ENCODE measurements at places on chromosomes 7 and 10. TPM values are rescaled to one million over a fixed set of nuclear protein-coding genes. Genes with fewer than 3 reads are reported as not detected.
A peak's percentile ranks its signal among the peaks of the same experiment; 100 is the strongest.

DNA sequence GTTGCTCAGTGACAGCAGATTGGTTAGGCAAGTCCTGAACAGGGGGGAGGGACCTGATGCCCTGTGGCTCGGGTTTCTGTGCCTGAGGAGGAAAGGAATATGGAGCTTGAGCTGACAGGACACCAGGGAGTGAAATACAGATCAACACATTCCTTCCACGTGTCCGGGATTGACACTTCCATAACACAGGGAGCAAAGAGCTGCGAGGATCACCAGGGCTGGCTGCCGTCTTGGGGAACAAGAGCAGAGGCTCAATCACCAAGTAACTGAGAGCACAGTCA, 36.7 kb upstream of the EFCAB10 start:
- no peak for DNase-seq

DNA sequence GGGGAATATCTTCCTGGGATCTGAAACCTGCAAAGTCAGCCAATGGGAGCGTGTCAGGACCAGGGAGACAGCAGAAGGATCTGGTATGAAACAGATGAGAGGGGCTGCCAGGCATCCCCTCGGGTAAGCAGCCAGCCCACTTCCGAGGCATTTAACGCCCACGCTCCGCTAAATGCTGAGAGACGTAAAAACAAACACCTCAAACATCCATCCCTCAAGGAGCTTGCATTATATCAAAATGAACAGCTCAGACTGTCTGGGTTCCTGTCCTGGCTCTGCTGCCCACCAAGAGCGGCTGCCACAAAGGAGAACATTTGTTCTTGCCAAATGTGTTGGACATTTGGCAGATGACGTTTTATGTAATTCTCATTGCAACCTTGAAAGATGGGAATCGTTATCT, 7.0 kb upstream of the SERPINE1 start:
- no peak for DNase-seq

GRCh38 chr7:32677593-32677992, 182.3 kb downstream of the AVL9 start:
- DNase-seq = no peak

DNA sequence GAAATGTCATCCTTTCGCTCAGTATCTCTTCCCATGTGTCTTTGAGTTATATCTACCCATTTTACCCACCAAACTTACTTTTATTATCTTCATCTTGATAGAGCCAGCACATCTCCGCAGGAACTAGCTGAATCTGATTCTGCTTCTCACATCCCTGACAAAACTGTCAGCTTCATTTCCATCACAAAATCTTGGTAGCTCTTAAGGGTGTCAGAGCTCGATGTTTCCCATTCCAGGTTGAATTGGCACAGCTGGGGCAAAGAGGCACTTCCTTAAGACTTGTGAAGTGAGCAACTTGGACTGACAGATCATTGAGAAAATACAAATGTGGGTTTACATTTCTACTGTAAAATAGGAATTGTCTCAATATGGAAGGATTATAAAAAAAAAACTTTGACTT, 434.5 kb downstream of the SUGCT start:
- DNase-seq = no peak

DNA sequence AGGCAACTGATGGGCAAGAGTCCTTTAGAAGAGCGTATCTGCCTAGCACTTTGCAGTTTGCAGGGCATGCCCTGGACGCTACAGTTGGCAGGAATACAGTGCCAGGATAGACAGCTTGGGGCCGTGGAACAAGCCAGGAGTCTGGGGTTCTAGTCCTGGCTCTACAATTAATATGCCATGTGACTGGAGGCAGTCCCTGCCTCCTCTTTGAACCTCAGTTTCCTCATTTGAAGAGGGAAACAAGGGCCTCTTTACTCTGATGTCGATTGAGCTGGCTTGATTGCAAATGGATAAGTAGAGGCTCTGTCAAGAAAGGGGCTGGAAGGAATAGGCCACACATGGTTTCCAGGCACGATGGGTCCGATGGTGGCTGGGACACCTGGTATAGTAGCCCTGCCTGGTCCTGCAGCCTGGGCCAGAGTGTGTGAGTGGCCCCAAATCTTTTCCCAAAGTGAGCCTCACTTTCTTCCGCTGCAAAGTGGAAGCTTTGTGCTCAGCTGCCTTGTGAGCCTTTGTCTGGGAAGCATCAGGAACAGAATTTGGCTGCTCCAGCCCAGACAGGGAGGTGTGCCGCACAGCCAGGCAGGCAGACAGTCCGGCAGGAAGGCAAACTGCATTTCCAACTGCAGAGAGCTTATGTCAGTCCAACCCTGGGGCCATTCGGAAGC, 111.4 kb upstream of the PPIF start:
- no peak for DNase-seq

- no peak for DNase-seq
Observed at GRCh38 chr10:35425595-35425994, 89.3 kb downstream of the CCNY start.

GRCh38 chr10:31606841-31607240, 287.8 kb downstream of the ZEB1 start:
- DNase-seq = no peak

GRCh38 chr7:121049028-121049791, 60.7 kb downstream of the CPED1 start:
- no peak for DNase-seq

GRCh38 chr10:96588616-96589419, 2.0 kb upstream of the TM9SF3 start:
- DNase-seq = peak; percentile 57

- no peak for DNase-seq
Observed at GRCh38 chr7:16583834-16584233, 57.2 kb downstream of the LRRC72 start.

- no peak for DNase-seq
Observed at GRCh38 chr10:117449636-117450035, 74.4 kb upstream of the PDZD8 start.

GRCh38 chr7:1078985-1079384, 8.9 kb upstream of the GPER1 start:
- DNase-seq = no peak

GRCh38 chr10:20256969-20257368, 440.7 kb downstream of the PLXDC2 start:
- DNase-seq = no peak

DNA sequence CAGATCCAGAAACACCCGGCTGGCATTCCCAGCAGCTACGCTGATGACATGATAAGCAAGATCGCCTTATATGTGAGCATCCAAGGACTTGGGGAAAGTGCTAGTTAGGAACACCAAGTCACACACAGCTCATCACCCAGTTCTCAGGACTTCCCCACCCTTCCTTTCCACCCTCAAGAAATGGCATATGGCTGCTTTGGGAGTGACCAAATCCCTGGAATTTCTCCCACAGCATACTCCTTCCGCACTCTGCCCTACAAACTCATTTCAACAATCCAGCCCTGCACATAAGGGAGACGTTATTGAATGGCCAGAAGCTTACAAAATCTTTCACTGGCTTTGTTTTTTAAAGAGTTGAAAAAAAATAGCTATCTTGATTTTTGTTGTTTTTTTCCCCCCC, 4.2 kb downstream of the ITIH5 start:
- DNase-seq = no peak

- peak; percentile 54 for DNase-seq
Observed at GRCh38 chr7:141072548-141073172, 1.2 kb upstream of the TMEM178B start.

DNA sequence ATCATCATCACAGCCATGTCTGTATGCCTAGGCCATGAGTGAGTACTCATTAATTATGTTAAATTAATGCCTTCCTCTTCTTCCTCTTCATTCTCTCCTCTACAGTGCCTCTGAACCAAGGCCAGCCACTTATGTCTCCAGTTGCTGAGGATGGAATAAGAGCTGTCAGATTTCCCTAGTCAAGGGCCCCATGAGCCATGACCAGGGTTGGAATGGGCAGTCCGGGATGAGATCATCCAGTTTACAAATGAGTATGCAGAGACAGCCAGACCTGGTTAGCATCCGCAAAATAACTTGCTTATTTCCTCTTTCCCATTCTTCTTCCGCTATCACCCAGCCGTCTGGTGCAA, 342.7 kb downstream of the GRID1 start:
- DNase-seq = no peak

GRCh38 chr7:65295409-65295808, 78.2 kb upstream of the ZNF92 start:
- no peak for DNase-seq

DNA sequence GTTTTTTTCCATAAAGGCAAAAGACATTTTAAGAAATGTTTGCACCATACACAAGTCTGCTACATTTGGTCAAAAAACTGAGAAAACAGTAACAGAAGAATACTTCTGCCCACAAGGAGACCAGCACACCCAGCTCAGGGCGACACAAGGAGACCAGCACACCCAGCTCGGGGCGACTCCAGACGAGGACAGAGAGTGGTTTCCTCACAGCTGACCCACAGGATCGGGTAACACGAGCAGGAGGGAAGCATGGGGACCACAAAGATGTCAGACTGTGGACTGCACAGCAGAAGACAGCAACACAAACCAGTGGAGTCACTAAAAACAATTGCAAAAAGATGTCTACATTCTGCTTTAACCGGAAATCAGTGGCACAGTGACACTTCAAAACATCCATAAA, 237.6 kb downstream of the DIP2C start:
- no peak for DNase-seq

DNA sequence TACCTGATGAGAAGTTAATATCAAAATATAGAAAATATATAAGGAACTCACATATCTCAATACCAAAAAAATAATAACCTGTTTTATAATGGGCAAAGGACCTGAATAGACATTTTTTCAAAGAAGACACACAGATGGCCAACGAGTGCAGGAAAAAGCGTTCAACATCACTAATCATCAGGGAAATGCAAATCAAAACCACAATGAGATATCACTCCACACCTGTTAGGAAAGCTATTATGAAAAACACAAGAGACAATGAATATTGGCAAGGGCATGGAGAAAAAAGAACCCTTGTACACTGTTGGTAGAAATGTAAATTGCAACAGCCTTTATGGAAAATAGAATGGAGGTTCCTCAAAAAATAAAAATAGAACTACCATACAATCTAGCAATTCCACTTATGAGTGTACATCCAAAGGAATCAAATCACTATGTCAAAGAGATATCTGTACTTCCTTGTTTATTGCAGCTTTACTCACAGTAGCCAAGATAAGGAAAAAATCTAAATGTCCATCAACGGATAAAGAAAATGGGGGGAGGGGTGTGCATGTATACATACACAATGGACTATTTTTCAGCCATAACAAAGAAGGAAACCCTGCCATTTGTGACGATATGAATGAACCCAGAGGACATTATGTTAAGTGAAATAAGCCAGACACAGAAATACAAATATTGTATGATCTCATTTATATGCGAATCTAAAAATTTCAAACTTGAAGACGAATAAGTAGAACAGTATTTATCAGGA, 3.6 kb upstream of the ALOX5 start:
- DNase-seq = no peak

DNA sequence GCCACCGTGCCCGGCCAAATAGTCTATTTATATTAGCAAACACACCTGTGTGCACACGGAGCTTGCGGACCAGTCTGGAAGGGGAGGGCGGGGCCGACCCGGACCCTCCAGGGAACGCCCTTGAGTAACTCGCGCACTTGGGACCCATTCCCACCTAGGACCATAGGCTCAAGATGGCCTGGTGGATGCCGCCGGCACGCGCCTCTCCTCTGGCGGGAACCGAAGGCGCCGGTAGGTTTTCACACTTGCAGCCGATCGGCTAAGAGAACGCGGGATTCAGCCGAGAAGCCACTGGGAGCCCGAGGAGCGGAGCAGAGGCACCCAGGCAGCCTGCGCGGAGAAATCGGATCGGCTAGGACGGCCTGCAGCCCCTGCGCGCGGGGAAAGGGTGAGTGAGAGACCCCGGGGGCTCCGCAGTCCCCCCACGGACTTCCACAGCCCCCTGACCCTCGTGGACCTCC, 18.9 kb downstream of the IFT22 start:
- peak; percentile 19 for DNase-seq

DNA sequence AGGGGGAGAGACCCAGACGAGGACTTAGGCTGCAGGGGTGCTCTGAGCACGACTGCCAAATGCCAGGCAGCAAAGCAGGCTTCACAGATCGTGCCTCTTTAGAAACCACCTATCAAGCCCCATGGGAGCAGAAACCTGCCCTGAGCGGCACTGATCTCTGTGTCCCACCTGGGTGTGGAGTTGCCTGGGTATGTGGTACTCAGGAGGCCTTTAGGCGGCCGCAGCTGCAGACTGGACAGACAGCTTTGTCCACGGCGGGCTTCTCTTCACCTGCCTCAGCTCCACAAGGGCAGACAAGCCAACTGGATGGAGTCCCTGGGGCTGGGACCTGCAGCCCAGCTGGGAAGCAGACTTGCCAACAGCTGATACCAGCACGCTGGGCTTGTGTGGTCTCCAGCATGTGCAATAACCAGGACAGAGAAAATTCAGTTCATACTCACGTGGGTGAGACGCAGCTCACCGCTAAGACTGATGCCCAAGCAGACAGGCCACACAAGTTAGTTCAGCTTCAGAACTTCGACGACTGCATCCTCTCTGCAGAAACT, 163.2 kb downstream of the EBF3 start:
- no peak for DNase-seq

DNA sequence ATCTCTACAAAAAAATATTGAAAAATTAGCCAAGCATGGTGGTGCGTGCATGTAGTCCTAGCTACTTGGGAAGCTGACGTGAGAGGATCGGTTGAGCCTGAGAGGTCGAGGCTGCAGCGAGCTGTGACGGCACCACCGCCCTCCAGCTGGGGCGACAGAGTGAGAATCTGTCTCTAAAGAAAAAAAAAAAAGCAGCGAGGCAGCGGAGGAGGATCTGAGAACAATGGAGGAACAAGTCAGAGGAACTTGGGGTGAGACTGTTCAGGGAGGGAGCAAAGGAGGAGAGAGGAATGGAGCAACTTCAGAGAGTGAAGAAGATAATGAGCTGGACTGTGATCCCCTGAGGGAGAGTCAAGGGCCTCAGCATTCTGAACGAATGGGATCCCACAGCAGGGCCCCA, 85.4 kb downstream of the MKX start:
- no peak for DNase-seq

Gene MEOX2
- not detected for total RNA-seq

Gene WDR86
- total RNA-seq = not detected

Gene DPYSL4
- 15.0 TPM for total RNA-seq

Gene ADIRF
- not detected for total RNA-seq

Gene LGI1
- not detected for total RNA-seq

Gene CLDN3
- total RNA-seq = not detected

Gene CPA2
- total RNA-seq = 0.18 TPM

Gene AOAH
- 9.2 TPM for total RNA-seq

Gene MMD2
- not detected for total RNA-seq

Gene HYAL4
- total RNA-seq = not detected

Gene ZP3
- 7.9 TPM for total RNA-seq

Gene IKZF1
- total RNA-seq = 260 TPM

Data from activated CD4-positive, alpha-beta T cell treated with anti-CD3 and anti-CD28 coated beads for 36 hours (primary cell).